ENCODE measurements at places on chromosomes 2 and 18.
A peak's percentile ranks its signal among the peaks of the same experiment; 100 is the strongest.

GRCh38 chr2:5353565-5353964 is 338.6 kb upstream of the SOX11 start:
- no peak for DNase-seq

- no peak for DNase-seq
These were observed 84.6 kb downstream of the FBXO15 start for GRCh38 chr18:74063023-74063422.

- DNase-seq: no peak
These were observed 37.1 kb downstream of the EXOC6B start for GRCh38 chr2:72788756-72789155.

GRCh38 chr18:79778291-79778791 is 19.4 kb upstream of the KCNG2 start:
- no peak for DNase-seq

GRCh38 chr2:222945887-222946286 is 85.1 kb downstream of the ACSL3 start:
- no peak for DNase-seq

- DNase-seq: peak; percentile 83
These were observed 864 bp downstream of the LBH start for GRCh38 chr2:30231996-30232800.
